ENCODE measurements at places on chromosomes 3 and 15. TPM values are rescaled to one million over a fixed set of nuclear protein-coding genes. Genes with fewer than 3 reads are reported as not detected.

Gene DYNLT2B
- total RNA-seq, result 17.8 TPM

Gene MUC20
- 0.33 TPM for total RNA-seq

Gene ITIH3
- total RNA-seq, result not detected

Gene LNP1
- total RNA-seq, result 1.7 TPM

Gene EFCAB12
- under 0.01 TPM for total RNA-seq

Gene ATP1B3
- total RNA-seq, result 64.8 TPM

Gene RBPMS2
- total RNA-seq, result not detected

Gene ESYT3
- 1.6 TPM for total RNA-seq

Gene OR5K2
- total RNA-seq, result not detected

Gene FGD5
- total RNA-seq, result not detected

Gene MINAR1
- 0.24 TPM for total RNA-seq

Gene MEGF11
- not detected for total RNA-seq

Gene GAP43
- not detected for total RNA-seq

Gene NEO1
- total RNA-seq, result 23.3 TPM

Gene SUSD5
- 1.4 TPM for total RNA-seq
